Sigmoid colon (tissue), 7 donors: ENCODE measurements at places on chromosomes 3 and 15. TPM values are rescaled to one million over a fixed set of nuclear protein-coding genes. Genes with fewer than 3 reads are reported as not detected.

The POLR2M gene
- 81.1 TPM for polyA plus RNA-seq

The SUCLG2 gene
- polyA plus RNA-seq = 289 TPM

The CLDND1 gene
- polyA plus RNA-seq = 34.8 TPM

The NR2F2 gene
- polyA plus RNA-seq = 12.6 TPM

The ARF4 gene
- 290 TPM for polyA plus RNA-seq

The TRPM1 gene
- polyA plus RNA-seq = not detected

The SERPINI2 gene
- polyA plus RNA-seq = 0.60 TPM

DNA sequence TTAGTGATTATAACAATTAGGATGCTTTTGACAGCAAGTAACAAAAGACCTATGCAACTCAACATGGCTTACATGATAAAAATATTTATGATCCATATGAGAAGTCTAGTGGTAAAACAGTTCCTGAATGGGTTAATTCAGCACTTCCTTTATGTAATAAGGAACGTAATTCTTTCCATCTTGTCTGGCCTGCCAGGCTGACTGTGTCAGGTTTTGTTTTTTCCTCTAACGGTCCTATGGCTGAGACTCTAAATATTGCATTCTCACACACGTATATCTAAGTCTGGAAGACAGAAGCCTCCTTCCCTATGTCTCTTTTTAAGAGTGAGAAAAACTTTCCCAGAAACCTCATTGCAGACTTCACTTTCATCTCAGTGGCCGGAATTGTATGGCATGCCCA, 50.6 kb downstream of the DUT start:
- H3K36me3 ChIP-seq = no peaks in the 10 kb centered on the region
- no peaks in the 10 kb centered on the region for H3K4me1 ChIP-seq
- no peak for DNase-seq
- no peak overlapping the region for H3K27ac ChIP-seq
- H3K4me3 ChIP-seq = no peak overlapping the region

DNA sequence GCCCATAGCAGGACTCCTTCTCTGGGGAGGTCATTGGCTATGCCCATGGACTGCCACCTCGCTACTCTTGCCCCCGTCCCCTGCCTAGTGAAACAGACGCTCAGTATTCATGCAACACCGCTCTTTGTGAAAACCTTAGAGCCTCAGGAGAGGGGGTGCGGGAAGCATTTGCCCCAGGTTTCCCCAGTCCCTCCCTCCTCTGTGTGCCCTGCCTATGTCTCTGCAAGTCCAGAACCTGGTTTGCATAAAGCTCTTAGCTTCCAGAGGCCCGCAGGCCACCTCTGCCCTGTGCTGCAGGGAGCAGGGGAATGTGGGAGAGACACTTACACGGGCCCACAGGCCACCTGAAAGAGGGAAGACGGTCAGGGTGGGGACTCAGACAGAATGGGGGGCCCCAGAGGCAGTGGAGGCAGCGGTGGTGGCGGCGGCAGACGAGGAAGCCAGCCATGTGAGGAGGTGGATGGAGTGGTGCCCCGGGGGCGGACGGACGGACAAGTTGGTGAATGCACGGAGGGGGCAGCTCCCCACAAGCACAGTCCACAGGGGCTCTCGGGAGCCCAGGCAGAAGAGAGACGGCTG, 33.8 kb upstream of the CTSH start:
- H3K4me1 ChIP-seq = no peaks in the 10 kb centered on the region
- DNase-seq = no peak
- no peak overlapping the region for H3K27ac ChIP-seq
- no peaks in the 10 kb centered on the region for H3K27me3 ChIP-seq
- H3K36me3 ChIP-seq = no peaks in the 10 kb centered on the region

DNA sequence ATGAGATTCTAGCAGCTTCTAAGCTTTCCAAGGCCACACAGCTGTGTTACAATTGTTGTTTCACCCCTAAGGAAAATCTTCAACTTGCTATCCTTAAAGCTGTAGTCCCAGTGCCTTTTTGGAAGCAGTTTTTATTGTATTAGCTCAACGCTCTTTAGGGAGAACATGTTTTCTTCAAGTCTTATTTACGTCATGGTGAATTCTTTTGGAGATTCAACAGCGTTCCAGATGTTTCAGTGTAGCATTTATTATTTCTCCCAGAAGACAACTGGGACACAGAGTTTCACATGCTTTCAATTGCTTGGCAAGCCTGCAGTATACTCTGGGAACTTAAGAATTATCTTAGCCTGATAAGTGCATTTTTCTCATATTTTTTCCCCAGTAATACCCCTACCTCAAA, 888.3 kb downstream of the PLOD2 start:
- H3K27me3 ChIP-seq = no peaks in the 10 kb centered on the region
- no peak overlapping the region for H3K4me3 ChIP-seq
- H3K36me3 ChIP-seq = no peaks in the 10 kb centered on the region
- H3K27ac ChIP-seq = no peak overlapping the region
- no peaks in the 10 kb centered on the region for H3K4me1 ChIP-seq

DNA sequence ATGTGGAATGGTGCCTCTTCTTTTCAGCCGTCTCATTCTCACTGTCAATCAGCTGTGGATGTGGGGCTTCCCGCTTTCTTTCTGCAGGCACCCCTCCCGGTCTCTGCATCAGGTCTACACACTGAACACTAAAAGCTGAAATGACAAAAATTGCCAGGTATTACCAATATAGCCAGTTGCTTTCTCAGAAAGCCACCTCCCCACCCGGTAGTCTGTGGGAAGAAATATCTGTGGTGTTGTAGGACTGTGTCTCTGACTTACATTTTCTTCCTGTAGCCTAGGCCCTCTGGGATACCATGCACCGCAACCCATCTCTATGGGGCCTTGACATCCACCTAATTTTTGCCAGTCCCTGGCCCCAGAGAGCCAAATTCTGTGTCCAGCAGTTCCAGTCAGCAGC, 19.2 kb upstream of the EPHB1 start:
- no peaks in the 10 kb centered on the region for H3K27me3 ChIP-seq
- no peak for DNase-seq

DNA sequence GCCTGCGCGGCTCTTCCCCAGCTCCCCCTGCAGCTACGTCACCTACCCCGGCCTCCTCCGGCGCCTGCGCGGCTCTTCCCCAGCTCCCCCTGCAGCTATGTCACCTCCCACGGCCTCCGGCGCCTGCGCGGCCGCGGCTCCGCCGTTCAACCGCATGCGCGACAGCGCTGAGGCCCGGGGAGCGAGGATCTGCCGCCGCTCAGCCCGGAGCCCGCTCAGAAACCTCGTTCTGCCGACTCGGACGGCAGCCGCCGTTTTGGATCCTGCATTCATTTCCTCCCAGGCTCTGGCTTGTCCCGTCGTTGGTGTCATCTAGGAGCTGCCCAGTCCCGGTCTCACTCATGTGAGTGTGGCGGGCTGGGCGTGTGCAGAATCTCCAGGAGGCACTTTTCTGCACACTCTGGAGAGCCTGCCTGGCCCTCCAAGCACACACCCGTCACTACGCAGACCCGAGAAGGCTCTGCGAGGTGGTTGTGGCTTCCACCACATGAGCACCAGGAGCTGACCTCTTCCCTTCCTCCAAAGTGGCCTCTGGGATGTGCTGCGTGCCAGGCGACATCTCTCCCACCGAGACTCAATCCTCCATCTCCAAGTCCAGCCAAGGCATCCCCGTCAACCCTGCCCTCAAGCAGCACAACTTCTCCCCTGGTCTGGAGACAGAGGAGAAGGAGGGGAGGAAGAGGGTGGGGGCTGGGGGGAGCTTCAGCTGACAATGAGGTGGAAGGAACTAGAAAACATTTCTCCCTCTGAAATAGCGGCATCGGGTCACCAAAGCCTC, 165.3 kb downstream of the CHSY1 start:
- no peaks in the 10 kb centered on the region for H3K27me3 ChIP-seq
- H3K27ac ChIP-seq = no peak overlapping the region
- DNase-seq = no peak
- H3K4me1 ChIP-seq = no peaks in the 10 kb centered on the region
- no peaks in the 10 kb centered on the region for H3K36me3 ChIP-seq

DNA sequence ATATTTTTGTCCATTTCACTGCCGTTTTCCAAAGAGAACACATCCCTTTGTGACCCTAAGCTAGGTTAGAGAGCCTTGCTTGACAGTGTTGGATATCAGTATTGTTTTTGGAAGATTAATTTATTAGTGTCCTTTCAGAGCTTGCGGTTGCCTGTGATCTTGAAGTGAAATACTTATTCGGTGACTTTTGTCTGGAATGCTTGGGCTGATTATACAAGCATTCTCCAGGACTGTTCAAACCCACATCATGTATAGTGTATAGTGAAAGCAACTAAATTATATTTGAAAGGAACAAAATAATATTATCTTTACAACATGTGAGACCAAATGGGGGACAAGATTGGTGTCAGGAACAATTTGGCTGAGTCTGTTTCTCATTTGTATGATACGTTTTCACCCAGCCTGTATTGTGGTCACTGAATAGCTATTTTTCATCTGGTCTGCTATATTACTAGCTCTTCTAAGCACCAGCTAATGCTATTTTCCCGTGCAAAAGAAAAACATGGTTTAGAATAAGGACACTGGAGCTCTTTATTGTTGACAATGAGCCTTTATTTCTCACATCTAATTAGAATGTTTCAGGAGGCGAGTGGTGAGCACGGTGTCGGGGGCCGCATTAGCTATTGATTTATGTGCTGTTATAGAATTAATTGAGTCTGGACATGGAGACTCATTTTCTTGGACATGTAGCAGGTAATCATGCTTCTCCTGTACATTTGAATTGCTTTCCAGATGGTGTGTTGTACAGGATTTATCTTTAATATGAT, 158.1 kb downstream of the APBA2 start:
- no peak overlapping the region for H3K27ac ChIP-seq
- no peaks in the 10 kb centered on the region for H3K36me3 ChIP-seq
- no peaks in the 10 kb centered on the region for H3K4me1 ChIP-seq
- H3K4me3 ChIP-seq = no peak overlapping the region
- H3K27me3 ChIP-seq = no peaks in the 10 kb centered on the region

DNA sequence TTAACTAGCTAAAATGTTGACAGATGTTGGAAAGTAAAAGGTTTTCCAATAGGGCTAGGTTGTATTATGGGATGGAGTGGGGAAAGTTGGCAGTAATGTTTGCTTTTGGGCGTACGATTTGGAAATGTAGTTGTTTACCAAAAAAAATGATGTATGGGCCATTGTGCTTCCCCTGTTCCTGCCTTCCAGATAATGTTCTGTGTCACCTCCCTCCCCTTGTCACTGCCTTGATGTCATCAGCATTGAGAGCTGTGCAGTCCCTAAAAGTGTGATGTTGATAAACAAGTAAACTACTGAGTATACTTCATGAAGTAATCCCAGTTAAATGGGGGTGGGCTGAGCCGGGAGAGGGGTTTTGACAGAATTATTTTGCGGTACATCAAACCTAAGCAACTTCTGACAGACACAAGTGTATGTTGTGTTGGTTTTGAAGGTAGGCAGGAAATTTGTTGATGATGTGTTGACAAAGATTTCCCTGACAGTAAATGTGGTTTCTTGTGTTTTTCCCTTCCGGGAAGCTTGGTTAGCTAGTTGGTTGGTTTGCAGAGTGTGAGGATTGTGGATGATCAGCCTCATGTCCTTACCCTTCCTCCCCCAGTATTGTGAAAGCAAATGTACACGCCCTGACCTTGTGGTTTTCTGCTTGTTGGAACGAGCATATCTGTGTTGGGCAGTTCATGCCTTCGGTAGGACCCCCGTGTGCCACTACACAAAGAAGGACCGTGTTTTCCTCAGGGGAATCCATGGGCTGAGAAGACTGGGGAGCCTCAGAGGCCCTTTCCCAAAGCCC, 87.3 kb downstream of the PGPEP1L start:
- H3K36me3 ChIP-seq = peaks cover 82% of the 10 kb centered on the region
- no peak for DNase-seq
- H3K27ac ChIP-seq = no peak overlapping the region
- peaks cover 18% of the 10 kb centered on the region for H3K4me1 ChIP-seq

DNA sequence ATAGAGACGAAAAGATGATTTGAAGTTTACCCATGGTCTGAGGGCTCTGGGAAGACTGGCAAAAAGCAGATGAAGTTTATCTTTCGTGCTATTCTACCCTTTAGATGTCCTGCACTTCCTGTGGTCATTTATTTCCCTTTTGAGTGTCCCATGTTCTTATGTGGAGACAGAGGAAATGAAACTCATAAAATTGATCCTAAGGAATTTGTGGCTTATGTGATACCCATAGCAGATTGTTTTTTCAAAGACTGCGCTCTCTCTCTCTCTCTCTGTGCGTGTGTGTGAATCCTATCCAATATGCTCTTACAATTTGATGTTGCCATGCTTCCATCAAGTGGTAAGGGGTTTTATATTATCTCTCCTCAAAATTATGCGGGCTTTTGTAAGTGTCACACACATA, 607.5 kb upstream of the DPPA4 start:
- no peak for DNase-seq
- no peaks in the 10 kb centered on the region for H3K36me3 ChIP-seq
- no peaks in the 10 kb centered on the region for H3K4me1 ChIP-seq

DNA sequence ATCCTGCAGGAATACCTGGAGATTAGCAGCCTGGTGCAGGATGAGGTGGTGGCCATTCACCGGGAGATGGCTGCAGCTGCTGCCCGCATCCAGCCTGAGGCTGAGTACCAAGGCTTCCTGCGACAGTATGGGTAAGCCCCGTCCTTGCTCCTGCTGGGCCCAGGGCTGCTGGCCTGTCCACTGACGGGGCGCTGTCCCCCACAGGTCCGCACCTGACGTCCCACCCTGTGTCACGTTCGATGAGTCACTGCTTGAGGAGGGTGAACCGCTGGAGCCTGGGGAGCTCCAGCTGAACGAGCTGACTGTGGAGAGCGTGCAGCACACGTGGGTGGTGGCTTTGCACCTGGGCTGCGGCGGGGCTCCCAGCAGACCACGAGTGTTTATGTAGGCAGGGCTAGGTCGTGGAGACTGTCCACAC, 5.0 kb downstream of the FES start:
- no peak overlapping the region for H3K27ac ChIP-seq
- no peaks in the 10 kb centered on the region for H3K27me3 ChIP-seq
- H3K36me3 ChIP-seq = peaks cover 56% of the 10 kb centered on the region
- H3K4me3 ChIP-seq = no peak overlapping the region

DNA sequence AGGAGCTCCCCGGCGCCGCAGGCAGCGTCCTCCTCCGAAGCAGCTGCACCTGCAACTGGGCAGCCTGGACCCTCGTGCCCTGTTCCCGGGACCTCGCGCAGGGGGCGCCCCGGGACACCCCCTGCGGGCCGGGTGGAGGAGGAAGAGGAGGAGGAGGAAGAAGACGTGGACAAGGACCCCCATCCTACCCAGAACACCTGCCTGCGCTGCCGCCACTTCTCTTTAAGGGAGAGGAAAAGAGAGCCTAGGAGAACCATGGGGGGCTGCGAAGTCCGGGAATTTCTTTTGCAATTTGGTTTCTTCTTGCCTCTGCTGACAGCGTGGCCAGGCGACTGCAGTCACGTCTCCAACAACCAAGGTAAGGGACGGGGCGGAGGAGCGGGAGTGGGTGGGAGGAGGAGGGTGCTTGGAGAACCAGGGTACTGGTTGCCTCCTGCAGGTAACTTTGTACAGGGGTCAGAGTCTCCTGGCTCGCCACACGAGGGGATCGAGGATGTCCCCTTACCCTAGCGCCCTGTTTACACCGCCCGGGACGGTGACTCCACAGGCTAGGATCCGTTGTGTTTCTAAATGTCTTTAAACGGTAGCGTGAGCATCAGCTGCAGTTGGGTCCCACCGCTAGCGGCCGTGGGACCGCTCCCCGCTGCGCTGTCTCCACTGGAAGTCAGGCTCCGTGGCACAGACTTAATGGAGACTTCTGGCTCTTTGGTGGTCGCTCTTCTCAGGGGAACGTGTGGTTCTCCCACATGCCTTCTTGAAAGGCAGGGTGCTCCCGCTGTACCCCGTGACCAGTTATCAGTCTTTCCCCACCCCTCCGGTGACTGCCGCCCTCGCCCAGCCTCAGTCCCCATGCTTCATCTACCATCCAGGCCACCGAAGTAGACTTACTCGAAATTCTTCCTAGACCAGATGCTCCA, 515 bp downstream of the EPHA6 start:
- no peaks in the 10 kb centered on the region for H3K4me1 ChIP-seq
- peak overlapping the region; percentile 84 for H3K4me3 ChIP-seq
- DNase-seq = peak; percentile 66
- no peaks in the 10 kb centered on the region for H3K36me3 ChIP-seq
- H3K27ac ChIP-seq = peak overlapping the region; percentile 93

GRCh38 chr3:155495387-155495786, 201.9 kb upstream of the STRIT1 start:
- H3K36me3 ChIP-seq = no peaks in the 10 kb centered on the region
- H3K27ac ChIP-seq = no peak overlapping the region
